Amniotic epithelial cell (primary cell): ENCODE measurements at places on chromosomes 12 and 14.

DNA sequence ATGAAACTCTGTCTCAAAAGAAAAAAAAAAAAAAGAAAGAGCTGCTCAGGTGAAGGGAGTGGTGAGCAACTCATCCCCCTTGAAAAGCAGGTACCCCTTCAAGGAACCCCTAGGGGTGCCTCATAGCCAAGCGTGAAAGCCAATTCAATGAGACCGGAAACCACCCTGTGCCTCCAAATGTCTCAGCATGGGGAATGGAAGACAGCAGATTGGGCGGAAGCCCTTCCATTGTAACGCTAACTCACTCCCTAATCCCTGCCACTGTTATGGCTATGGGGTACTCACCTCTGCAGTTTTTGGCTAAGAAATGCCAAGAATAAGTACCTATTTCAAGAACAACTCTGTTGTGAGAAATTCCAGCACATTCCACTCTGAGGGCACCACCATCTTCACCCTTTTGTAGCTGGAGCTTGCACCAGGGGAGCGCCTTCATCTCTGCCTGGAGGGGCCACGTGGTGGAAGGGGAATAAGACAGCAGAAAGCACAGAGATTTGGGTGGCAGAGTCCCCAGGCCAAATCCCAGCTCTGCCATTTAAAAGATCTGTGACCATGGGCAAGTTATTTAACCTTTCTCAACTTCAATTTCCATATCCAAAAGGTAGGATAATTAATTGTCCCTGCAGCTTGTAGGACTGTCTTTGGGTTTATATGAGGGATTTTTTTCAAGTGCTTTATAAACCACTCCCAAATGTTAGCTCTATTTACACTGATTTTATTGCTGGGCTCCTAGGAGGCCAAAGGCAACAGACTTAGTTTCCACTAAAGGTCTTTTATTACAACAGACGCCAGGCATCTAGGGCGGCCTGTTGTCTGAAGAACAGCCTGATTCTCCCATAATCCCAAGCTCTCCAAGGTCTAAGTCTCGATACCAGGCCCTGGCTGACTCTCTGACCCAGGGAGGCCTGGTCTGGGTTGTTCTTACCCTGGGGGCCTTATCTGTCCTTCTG, 63.9 kb downstream of the ITPK1 start:
- DNase-seq: no peak

DNA sequence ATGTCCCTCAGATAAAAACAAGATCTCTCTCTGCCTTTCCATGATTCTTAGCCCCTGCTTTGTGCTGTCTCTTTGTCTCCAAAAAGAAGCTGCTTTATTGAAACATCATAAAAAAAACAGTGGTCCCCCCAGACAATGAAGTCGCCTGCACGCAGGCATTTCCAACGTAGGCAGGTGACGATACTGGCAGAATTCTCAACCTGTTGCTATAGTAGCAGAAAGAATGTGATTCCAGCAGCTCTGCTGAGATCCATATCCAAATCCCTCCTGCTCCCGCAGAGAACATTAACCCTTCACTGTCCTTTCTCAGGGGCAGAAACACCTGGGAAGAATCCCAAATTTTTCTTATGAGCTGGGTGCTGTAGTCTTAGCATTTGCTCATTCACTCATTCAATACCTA, 84.8 kb downstream of the STON2 start:
- no peak for DNase-seq

DNA sequence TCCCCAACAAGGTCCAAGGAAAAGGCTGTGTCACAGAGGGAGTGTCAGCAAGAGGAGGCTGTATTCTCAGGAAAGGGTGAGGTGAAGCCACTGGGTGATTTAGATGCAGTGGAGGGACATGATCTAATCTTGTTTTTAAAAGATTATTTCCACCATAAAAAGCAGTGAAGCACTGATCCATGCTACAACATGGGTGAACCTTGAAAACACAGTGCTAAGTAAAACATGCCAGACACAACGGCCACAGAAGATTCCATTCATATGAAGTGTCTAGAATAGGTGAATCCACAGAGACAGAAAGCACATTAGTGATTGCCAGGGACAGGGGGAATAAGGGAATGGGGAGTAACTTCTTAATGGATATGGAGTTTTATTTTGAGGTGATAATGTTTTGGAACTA, 12.8 kb downstream of the RITA1 start:
- no peak for DNase-seq

GRCh38 chr12:89363084-89363483, 10.8 kb upstream of the DUSP6 start:
- DNase-seq: peak; percentile 70

GRCh38 chr12:123140676-123141614, 9.9 kb downstream of the PITPNM2 start:
- DNase-seq: no peak

DNA sequence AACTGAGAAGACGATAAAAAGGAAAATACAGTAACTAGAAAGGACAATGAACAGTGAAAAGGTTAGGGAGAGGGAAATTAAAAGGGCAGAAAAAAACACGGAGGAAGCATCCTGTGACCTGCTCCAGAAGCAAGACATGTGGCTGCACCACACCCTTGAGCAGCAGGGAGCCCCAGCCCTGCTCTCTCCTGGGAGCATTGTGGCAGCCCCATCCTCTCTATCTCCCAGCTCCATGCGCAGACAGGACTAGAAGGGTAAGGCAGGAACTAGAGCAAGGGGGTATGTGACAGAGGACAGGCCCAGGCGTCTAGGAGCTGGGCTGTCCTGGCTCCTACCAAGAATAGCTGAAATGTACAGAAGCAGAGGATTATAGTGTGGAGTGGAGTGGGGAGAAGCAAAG, 38.6 kb upstream of the SMUG1 start:
- DNase-seq: no peak

DNA sequence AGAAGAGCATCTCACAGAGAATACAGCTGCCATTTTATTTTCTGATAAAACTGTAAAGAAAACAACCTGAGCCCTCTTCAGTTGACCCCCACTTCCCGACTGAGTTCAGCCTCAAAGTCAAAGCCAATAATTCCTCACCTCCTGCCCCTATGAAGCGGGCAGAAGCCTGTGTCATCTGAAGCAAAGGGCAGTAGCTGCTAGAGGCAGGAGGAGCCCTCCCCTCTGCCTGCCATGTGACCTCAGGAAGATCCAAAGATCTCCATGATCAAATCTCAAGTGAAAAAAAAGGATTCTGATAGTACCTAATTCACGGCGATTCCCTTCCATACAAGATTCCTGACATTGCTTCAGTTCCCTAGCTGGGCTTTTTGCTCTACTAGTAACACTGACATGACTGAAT, 223.1 kb upstream of the CAND1 start:
- DNase-seq: no peak

DNA sequence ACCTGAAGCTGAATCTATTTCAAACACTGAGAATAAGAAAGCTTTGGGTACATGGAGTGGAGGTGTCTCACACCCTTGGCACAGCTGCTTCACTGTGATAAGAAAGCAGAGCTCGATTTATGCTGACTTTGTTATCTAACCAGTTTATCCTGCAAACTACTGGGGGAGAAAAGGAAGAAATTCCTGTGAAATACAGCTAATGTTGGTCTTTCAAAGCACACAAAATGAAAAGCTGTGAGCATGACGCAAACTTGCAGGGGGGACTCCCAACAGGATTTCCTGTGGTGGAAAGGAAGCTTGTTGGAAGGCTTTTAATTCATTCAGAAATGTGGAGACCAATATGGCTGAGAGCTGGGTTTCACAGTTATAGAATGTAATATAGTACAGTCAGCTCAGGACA, 53.4 kb downstream of the SRGAP1 start:
- DNase-seq: peak; percentile 64

- no peak for DNase-seq
Measured at GRCh38 chr14:68649476-68650189, 143.2 kb downstream of the ZFP36L1 start.

DNA sequence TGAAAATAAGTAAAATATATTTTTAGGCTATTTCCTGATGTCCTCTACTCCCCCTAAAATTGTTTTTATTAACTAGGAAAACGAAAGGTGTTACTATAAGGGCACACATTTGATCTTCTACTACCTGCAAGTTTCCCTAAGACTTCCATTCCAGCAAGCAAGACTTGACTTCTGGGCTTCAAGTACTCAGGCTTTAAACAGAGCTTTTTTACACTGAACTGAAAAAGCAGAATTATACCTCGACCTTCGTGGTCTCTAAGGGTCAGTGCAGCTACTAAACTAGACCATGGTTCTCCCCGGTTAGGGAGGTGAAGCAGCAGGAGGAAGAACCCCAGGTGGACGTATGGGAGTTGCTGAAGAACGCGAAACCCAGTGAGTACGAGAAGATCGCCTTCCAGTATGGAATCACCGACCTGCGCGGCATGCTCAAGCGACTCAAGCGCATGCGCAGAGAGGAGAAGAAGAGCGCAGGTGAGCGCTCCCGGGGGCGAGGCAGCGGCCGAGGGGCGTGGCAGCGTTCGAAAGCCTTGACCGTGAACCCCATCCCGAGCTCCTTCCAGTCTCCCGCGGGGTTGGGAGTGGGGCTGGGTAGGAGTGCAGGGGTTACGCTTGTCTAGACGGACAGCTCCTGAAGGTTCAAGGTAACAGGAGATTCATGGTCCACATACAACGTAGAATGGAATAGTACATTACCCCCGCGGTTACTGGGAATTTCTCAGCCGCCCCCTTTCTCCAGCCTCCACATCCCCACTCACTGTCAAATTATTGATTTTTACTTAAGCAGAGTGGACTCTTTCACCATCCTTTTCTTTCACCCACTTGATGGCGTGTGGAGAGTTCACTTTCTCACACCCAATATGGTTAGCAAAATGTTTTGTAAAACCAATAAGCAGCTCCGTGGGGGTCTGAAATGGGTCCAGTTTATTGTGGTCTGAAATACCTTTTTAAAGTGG, 47.6 kb downstream of the MYBPC1 start:
- DNase-seq: no peak

DNA sequence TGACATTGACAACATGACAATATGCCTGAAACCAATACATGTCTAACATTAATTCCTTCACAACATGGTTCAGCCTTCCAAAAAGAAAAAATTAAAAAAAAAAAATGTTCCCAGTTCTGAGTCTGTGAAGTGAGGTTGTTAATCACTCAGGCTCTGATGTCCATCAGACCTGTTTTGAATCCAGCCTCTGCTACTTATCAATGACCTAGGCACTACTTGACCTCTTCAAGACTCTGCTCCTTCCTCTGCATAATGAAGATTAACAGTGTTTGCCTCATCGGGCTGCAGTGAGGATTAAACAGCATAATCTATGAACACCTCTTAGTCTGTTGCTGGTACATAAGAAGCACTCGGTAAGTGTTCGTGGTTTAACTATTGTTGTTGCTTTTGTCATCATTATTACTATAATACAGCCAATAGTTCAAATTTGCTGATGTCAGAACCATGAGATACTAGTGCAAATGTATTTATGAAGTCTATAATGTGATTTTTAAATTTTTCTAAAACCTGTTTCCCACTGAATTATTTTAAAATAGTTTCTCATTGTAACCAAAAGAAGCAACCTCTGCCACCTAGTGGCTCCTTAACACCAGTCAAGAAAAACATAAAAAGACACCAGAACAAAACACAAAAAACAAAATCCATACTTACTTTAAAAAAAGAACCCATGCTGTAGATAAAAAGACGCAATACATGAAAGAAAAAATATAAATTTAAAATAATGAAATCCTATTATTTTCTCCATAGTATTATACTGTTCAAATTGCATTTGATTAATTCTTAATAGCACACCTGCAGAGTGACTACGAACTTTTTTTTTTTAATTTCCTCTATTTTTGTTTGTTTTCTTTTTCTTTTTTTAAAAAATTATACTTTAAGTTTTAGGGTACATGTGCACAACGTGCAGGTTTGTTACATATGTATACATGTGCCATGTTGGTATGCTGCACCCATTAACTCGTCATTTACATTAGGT, 20.3 kb upstream of the TMX1 start:
- peak; percentile 43 for DNase-seq

GRCh38 chr12:53004178-53004577, 2.1 kb upstream of the EIF4B start:
- peak; percentile 32 for DNase-seq

- peak; percentile 24 for DNase-seq
Measured at GRCh38 chr12:46522071-46522470, 149.5 kb upstream of the SLC38A2 start.

GRCh38 chr14:69938751-69939150, 59.5 kb downstream of the SMOC1 start:
- DNase-seq: no peak
